ENCODE measurements at places on chromosomes 5 and 9.

DNA sequence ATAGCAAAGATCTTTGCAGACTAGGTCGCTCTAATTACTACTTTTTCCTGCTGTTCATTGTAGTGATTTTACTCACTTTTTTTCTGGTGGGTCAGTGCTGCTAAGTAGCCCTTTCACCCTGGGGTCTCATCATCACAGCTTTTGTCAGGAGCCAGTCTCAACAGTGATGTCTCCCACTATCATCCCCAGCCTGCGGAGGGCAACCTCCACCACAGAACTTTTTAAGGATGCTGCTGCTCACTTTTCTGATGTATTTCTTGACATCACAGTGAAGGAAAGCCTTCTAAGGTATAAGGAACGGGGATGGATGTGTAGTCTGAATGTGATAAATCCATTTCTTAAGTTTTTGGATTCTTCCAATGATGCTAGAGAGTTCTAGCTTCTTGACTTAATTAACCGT, 242.5 kb upstream of the RIOK2 start:
- no peak for DNase-seq

DNA sequence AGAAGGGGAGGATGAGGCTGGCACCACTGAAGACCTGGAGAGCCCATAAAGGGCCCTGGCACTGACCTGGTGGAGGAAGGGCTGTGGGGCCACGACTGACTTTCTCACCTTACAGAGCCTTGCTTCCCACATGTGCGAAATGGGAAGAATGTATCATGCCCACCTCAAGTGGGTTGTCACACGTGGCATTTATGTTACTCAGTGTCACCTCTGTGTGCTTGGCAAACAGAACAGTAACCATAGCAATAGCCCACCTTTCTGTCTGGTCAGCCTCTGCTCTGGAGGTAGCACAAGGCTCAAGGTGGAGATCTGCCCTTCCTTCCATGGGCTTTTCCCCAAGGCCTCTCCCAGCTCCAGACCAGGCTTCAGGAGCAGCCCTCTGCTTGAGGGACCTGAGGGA, 16.7 kb downstream of the TCF7 start:
- DNase-seq = no peak

- DNase-seq = no peak
Measured at GRCh38 chr5:125537661-125538060, 791.2 kb upstream of the ZNF608 start.

DNA sequence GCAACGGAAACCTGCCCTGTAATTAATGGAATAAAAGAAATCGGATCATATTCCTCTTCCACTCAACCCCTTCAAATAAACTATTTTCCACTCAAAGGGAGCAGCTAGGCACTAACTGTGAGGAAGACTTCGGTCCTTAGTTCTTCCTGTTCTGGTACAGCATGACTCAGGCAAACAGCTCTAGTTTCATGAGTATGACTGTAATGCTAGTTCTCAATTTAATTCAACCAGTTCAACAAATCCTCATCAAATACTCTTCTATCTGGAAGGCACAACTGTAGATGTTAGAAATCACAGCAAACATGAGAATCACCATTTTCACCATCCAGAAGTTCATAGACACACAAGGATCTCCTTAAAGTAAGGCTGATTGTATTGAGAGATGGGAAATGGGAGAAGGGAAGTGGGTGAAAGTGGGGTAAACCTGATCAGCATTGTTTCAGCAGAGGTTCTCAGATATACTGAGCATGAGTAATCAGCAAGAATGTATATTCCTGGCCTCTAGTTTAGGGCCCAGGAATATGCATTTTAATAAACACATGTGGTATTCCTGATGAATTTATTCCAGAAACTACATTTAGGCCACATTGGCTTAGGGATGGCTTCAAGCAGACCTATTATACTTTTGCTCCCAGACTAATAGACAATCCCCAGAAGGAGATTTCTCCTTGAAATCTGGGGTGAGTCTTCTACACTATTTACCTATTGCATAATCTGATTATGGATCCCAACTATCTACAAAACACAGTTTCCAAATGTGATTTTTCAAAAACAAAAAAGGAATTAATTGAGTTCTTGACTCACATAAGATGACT, 141.1 kb upstream of the SLC12A2 start:
- no peak for DNase-seq

GRCh38 chr5:171149333-171149732, 159.7 kb upstream of the TLX3 start:
- DNase-seq = no peak

DNA sequence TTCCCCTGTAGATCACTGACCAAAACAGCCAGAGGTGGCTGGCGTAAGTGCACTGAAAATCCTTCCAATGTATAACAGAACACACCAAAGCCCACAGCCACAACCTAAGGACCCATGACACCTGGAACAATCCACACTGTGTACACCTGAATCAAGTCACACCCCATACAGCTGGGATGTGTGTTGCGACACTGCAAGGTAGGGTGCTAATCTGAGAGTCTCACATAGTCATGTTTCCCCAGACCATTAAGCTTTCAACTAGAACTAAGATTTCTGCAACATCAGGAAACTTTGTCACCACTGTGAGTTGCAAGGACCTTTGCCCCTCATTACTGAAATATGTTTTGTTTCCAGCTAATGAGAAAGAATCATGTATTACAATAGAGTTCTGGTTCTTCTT, 59.4 kb downstream of the MED27 start:
- no peak for DNase-seq

GRCh38 chr9:123776708-123777537, 153.0 kb downstream of the DENND1A start:
- no peak for DNase-seq

GRCh38 chr5:175593794-175594193, 64.1 kb upstream of the HRH2 start:
- no peak for DNase-seq

DNA sequence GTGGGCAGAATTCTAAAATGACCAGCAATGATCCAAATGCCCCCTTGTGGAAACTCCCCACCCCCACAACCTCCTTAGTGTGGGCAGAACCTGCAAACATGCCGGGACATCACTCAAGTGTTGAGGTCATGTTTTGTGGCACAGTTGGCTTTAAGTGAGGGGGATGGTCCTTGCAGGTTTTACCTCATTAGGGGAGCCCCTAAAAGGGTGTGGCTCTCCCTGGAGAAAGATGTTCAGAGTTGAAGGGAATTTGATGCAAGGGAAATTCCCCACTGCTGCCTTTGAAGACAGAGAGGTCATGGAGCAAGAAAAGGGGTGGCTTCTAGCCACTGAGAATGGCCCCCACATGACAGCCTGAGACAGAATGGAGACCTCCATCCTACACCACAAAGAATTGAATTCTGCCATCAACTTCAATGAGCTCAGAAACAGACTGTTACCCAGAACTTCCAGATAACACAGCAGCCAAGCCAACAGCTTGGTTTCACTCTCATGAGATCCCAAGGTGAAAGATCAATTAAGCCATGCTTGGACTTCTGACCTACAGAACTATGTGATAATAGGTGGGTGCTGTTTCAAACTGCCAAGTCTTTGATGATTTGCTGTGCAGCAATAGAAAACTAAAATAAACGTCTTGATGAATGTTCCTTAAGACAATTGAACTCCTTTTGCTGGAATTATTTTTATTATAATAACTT, 103.4 kb downstream of the MED10 start:
- DNase-seq = no peak

GRCh38 chr5:1448511-1449011, 3.3 kb upstream of the SLC6A3 start:
- DNase-seq = peak; percentile 52

GRCh38 chr5:129679671-129680070, 68.2 kb upstream of the MINAR2 start:
- DNase-seq = no peak

DNA sequence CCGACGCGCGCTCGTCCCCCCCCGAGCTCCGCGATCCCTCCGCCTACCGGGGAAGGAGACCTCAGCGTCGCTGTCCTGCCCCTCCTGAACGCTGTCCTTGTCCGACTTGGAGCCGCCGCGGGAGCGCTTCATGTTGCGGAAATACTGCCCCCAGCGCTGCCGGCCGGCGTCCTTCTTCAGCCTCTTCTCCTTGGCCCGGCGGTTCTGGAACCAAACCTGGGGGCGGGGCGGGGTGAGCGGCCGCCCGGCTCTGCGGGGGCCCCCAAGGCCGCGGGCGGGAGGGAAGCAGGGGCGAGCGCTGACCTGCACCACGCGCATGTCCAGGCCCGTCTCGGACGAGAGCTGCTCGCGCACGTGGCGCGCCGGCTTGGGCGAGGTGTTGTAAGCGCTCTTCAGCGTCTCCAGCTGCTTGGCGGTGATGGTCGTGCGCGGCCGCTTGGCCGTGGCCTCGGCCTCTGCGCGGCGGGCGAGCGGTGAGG, 6.3 kb downstream of the LHX3 start:
- no peak for DNase-seq

DNA sequence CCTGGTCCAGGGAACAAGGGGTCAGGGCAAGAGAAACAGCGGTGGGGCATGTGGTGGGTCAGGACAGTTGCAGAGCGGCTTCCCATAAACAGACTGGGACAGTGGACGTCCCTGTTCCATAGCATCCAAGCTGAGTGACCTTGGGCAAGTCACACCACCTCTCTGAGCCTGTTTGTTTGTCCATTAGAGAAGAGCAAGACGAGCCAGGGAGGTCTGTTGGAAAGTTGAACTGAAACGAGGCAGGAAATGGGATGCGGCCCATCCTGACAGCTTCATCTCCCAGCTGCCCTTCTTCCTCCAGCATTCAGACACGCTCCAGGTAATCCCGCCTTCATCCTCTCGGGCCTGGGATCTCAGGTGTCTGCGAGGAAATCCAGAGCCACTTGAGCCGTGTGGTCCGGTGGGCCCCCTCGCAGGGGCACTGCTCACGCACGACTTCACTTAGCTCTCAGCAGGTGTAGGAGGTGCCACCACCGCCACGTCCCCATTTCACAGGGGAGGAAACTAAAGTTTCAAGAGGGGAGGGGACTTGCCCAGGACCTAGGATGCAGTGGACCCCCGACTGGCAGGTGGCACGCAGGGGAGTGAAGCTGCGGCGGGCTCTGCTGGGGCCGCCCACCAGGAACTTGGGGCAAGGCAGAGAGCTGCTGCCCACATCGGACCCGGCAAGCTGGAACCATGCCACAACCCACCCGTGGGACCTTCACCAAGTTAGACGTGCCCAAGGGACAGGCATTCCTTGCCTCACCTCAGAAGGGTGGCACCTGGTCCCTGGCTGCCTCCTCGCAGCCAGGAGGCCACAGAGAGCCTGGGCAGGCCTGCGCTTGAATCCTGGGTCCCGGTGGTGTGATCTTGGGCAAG, 13.0 kb downstream of the PTGES2 start:
- DNase-seq = peak; percentile 69

DNA sequence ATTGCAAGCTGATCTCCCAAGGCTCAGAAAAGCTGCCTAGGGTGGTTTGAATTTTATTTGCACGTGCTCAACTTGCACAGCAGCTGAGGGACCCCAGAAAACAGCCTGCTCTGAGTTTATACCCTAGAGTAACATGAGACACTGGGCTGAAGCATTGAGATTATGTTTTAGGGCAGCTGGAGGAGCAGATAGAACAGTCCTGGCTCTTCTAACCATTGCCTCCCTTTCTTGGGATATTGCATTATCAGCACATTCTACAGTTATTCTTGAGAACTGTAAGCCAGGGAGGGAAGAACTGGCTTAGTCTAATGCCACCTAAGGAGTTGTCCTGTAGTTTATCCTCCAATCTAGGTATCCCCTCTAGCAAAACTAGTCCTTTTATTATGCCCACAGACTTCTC, 10.3 kb downstream of the SMC2 start:
- no peak for DNase-seq

- DNase-seq = no peak
Measured at GRCh38 chr9:105242062-105242461, 2.4 kb upstream of the SLC44A1 start.

GRCh38 chr9:106859957-106860720, 2.8 kb upstream of the ZNF462 start:
- peak; percentile 80 for DNase-seq

DNA sequence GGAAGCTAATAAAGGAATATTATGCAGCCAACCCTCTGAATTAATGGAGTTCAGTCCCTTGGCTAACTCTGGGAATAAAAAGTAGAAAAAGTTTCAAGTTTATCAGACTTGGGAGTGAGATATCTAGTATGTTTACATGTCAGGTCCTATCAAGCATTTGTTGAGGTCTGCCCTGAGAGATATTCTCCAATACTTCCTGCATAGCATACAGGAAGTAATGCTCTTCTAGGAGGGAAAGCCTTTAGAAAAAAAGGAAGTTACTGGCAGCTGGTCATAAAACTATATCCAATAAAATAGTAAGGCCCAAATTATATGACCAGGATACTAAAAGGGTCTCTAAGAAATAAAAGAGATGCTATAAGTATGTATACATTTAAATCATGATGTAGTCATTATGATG, 594.1 kb upstream of the FTMT start:
- no peak for DNase-seq

GRCh38 chr9:98195671-98196070, 3.2 kb upstream of the CORO2A start:
- no peak for DNase-seq

DNA sequence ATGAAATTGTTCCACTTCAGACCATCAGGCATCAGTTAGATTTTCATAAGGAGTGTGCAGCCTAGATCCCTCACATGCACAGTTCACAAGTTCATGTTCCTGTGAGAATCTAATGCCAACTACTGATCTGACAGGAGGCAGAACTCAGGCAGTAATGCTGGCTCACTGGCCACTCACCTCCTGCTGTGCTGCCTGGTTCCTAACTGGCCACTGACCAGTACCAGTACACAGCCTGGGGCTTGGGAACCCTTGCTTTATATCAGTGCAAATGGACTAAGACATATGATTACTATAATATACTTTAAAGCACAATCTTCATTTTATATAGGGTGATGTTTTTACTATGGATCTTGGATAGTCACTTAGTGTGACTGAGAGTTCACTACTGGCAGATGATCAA, 259.2 kb downstream of the SLCO4C1 start:
- peak; percentile 64 for DNase-seq

DNA sequence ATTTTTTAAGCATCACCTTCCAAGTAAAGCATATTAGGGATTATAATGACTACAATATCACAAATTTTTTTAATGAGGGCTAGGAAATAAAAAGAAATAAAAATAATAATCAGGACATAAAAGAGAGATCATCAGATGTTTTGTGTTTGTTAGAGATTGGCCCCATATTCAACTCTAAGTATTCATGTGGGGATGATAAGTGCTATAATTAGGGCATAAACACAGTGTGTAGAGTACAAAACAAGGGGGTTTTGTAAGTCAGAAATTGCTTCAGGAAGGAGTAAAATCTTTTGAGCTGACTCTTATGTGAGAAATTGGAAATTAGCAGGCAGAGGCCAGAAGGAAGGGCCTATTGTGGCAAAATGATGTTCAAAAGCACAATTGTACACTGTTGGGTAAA, 127.3 kb downstream of the STARD4 start:
- no peak for DNase-seq

DNA sequence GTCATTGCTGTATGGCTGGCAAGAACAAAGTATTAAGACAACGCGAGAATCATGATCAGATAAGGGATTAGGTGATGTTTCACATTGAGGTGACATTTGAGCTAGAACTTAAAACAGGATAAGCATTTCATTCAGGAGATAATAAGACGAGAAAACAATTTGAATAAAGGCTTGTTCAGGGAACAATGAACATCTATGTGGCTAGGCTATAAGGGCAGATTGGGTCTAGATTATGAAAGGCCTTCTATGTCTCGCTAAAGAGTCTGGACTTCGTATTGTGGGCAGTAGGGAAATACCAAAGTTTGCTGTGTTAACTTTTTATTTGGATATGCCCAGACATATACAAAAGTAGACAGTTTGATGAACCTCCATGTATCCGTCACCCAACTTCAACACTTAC, 6.9 kb downstream of the MRPL22 start:
- DNase-seq = no peak
